ENCODE measurements at places on chromosomes 2 and 18.

- DNase-seq, result no peak
Measured at GRCh38 chr18:4125627-4126230, 329.4 kb downstream of the DLGAP1 start.

GRCh38 chr2:46518861-46519260 is 39.5 kb downstream of the TMEM247 start:
- DNase-seq, result no peak

- DNase-seq, result no peak
Measured at GRCh38 chr18:73101977-73102376, 234.2 kb upstream of the NETO1 start.

GRCh38 chr2:176466918-176467452 is 197.7 kb downstream of the MTX2 start:
- DNase-seq, result no peak

DNA sequence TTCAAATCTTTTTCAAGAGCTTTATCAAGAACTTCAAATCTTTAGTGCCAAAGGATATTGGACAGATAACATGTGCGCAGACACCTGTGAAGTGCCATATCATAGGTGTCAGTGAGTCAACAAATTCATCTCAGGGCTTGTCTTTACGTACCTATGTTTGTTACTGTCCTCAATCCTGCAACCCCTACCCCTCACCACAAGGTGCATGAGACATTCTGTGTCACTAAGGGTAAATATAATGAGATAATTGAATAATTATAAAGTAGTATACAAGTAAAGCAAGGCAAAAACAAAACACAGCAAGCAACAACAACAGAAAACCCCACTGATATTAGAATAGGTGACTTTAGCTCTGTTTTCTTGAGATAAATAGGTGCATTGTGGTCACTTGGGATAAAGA is 1495.8 kb upstream of the TMEFF2 start:
- no peak for DNase-seq

DNA sequence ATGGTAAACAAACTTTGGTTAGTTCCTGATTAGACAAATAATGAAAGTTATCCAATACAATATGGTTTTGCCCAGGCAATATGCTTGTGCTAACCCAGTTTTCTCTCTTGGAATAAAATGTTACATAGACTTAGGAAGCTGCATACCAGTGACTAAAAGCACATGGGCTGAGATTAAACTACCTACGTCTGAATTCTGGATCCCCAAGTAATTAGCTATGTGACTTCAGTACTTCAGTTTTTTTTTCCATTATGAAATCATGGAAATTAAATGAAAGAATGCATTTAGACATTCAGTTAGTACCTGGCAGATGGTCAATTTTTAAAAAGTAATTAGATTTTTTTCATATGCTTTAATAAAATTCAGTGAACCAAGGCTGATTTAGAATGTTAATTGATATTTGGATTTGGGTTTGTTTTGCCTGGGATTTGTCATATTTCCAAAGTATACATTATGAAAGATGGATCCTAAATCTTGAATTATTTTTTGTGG is 213.9 kb downstream of the PTH2R start:
- DNase-seq, result no peak

DNA sequence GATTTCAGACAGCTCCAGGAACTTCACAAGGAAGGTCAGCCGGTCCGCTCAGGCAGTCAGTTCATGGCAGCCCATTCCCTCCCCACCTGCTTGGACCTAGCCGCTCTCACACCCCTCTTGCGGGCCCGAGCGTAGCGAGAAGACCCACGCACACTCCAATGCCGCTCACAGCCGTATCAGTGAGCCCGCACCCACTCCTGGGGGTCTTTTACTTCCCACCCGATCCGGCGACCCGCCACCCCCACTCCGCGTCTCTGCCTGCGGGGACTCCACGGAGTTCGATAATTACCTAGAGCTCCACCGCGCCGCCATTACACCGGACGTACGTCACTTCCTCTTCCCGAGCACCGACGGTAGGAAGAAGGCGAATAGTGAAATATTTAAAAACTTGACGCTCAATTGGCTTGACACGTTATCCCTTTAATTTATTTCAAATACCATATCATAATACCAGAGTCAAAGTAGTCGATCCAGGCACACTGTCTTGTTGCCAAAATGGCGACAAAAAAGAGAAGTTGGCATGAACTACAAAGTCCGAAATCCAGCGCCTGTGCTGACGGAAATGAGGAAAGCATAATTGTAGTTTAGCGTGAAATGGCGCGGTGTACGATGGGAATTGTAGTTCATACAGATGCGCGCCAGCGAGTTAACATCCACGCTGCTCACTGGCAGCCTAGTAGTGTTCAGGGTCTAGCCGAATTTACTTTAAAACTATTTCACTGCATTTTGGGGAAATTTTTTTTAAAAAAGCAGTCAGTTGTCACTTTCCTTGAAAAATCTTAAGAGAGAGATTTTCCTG is at the start of gene CWC22:
Gene CWC22, minus strand, starts transcription at position 517 of the 799 bp plus-strand sequence. CDS start 13,956 bp downstream, outside the sequence.
- DNase-seq, result peak; percentile 96

DNA sequence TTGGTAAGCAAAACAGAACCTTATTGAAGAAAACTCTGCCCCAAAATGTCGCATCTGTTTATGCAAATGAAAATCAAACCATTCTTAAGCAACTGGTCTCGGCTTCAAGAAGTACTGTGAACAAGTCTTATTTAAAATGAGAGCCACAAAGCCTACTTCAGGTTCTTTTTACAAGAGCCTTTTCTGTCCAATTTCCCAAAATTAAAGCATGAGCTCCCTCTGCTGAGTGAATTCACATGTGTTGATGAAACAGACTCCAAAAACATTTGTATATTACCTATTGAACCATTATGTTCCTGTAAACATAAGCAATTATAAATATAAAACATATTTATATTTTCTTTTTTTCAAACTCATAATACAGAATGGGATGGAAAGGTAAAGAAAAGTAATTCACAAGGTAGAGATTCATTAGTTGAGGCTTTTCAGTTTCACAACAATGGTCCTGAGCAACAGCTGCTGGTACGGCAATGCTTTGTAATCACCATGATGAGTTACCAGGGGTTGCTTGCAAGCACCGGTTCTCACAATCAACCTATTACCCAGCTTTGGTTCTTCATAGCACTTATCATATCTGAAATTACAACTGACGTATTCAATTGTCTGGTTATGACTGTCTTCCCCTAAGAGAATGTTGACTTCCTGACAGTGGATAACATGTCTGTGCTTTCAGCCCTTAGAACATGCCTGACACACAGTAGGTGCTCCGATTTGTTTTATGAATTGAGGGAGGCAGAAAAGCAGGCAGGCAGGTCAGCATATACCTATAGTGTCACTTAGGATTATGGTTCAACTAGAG is 108.4 kb upstream of the BZW1 start:
- DNase-seq, result peak; percentile 90
